ENCODE measurements at places on chromosomes 4 and X.
A peak's percentile ranks its signal among the peaks of the same experiment; 100 is the strongest.

- no peak for DNase-seq
Observed at GRCh38 chrX:80306007-80306406, 114.2 kb upstream of the TENT5D start.

GRCh38 chr4:148770377-148770776, 328.2 kb upstream of the NR3C2 start:
- DNase-seq = peak; percentile 7

- no peak for DNase-seq
Observed at GRCh38 chr4:184814686-184815045, 11.1 kb downstream of the ACSL1 start.

- no peak for DNase-seq
Observed at GRCh38 chr4:113293674-113294073, 244.2 kb downstream of the ANK2 start.

- DNase-seq = peak; percentile 15
Observed at GRCh38 chr4:99117876-99118693, 26.0 kb downstream of the ADH4 start.

Measured in CD4-positive, alpha-beta T cell treated with Interleukin-10 for 1 hour (primary cell).